ENCODE measurements at places on chromosomes 2 and 18.

DNA sequence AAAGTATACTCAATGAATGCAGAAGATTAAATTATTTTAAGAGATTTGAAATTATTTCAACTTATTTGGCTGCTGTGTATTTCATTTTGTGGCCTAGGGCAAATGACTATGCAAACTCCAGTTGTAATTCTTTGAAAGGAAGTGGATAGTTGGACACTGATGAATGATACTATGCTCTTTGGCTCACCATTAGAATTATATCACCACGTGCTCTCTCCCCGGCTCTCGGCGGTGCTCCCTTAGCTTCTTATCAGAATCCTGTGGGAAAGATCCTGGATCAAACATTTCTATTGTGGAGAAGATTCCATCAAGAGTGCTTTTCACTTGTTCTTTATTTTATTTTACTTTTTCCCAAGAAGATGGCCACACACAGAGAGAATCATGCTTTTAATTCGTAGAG is 55.2 kb downstream of the ADCYAP1 start:
- DNase-seq, result no peak

DNA sequence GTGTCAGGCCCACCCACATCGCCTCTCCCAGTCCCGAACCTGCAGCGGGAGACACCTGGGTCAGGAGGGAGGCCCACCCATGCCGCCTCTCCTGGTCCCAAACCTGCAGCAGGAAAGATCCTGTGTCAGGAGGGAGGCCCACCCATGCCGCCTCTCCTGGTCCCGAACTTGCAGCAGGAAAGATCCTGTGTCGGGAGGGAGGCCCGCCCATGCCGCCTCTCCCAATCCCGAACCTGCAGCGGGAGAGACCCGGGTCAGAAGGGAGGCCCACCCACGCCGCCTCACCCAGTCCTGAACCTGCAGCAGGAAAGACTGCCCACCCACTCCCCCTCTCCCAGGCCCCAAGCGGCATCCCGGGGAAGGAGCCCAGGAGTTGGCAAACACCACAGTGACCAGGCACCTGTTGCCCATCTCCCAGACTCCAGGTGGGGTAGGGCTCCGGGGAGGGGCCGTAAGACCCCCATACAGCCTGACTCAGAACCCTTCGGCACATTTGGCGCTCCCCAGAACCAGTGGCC is 7.8 kb downstream of the SLC66A2 start:
- no peak for DNase-seq

- DNase-seq, result no peak
Observed at GRCh38 chr2:175935289-175936181, 66.5 kb downstream of the LNPK start.

DNA sequence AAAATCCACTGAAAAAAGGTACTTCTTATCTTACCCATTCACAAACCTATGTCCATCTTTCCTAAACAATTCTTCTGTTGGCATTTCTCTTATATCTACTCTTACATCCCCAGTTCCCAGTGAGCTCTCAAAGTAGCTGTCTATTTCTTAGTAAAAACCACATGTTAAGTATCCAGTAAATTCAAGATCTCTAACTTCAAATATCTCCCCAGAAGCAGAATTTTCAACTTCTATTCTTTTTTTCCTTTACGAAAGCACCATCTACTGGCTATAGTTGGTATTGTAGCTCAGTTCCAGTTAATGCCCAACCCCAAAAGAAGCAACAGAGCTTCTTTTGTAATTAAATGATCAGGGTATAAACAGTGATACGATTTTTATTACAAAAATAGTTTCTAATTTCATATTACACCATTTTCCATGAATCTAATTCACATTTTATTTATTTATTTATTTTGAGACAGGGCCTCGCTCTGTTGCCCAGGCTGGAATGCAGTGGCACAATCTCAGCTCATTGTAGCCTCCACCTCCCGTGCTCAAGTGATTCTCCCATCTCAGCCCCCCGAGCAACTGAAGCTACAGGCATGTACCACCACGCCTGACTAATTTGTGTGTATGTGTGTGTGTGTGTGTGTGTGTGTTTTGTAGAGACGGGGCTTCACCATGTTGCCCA is 28.5 kb downstream of the HRH4 start:
- DNase-seq, result peak; percentile 67

GRCh38 chr2:97926946-97927345 is 68.8 kb downstream of the TMEM131 start:
- DNase-seq, result no peak

DNA sequence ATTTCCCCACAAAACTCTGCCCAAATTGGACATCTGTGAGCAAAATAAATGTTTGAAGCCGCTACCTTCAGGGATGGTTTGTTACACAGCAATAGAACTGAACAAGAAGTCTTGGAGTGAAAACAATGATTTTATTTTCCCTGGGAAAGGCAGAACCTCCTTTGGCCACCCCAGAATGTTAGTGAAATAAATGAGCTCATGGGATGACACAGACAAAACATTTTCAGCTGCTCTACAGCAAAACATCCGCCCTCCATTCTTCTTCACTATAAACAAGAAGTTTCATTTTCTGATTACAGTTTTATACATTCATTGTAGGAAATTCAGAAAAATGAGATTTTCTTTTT is 4.3 kb upstream of the EFHD1 start:
- no peak for DNase-seq

- no peak for DNase-seq
Observed at GRCh38 chr2:235757640-235758039, 263.8 kb downstream of the AGAP1 start.

DNA sequence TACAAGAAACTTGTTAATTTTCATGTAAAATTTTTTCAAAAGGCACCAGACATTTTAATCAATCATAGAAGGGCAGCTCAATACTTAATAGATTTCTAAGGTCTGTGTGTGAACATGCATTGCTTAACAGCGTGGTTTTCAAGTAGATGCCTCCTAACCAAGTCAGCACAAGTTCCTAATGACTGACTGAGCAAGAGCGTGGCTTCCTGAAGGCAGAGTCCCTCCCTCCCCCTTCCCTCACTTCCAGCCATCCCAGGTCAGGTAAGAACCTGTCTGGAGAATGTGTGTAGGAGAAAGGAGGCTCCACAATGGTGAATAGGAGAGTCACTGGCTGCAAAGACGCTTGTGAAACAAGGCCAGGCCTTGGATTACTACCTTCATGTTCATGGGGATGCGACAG is 33.5 kb upstream of the DAPL1 start:
- DNase-seq, result no peak

DNA sequence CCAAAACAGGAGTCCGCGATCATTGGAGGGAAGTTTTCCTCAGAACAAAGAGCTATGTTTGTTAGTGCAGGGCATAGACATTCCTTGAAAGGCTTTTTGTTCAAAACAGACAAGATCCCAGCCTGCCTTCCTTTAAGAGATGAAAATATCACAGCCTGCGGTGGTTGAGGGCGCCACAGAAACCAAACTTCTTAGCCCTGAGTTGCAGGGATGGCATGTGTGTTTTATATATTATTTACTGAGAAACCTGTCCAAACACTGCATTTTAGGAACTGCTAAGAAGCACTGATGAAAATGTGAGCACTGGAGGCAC is 57.5 kb upstream of the TMEM178A start:
- no peak for DNase-seq

DNA sequence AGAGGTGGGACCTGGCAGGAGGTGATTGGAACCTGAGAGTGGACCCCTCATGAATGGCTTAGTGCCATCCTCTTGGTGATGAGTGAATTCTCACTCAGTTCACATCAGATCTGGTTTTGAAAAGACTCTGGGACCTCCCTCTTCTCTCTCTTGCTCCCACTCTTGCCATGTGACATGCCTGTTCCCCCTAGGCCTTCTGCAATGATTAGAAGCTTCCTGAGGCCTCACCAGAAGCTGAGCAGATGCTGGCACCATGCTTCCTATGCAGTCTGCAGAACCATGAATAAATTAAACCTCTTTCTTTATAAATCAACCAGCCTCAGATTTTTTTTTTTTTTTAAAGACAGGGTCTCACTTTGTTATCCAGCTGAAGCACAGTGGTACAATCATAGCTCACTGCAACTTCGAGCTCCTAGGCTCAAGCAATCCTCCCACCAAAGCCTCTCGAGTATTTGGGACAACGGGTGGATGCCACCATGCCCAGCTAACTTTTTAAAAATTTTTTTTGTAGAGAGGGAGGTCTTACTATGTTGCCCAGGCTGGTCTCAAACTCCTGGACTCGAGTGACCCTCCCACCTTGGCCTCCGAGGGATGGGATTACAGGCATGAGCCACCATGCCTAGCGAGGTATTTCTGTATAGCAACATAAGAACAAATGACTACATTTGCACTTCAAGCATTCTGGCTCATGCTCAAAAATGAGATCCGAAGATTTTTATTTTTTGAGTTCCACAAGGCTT is 2.0 kb upstream of the ZFAND2B start:
- DNase-seq, result no peak

GRCh38 chr2:4873876-4874593 is 818.1 kb upstream of the SOX11 start:
- DNase-seq, result peak; percentile 52

- DNase-seq, result no peak
Observed at GRCh38 chr2:28387082-28387960, 5.3 kb upstream of the FOSL2 start.

DNA sequence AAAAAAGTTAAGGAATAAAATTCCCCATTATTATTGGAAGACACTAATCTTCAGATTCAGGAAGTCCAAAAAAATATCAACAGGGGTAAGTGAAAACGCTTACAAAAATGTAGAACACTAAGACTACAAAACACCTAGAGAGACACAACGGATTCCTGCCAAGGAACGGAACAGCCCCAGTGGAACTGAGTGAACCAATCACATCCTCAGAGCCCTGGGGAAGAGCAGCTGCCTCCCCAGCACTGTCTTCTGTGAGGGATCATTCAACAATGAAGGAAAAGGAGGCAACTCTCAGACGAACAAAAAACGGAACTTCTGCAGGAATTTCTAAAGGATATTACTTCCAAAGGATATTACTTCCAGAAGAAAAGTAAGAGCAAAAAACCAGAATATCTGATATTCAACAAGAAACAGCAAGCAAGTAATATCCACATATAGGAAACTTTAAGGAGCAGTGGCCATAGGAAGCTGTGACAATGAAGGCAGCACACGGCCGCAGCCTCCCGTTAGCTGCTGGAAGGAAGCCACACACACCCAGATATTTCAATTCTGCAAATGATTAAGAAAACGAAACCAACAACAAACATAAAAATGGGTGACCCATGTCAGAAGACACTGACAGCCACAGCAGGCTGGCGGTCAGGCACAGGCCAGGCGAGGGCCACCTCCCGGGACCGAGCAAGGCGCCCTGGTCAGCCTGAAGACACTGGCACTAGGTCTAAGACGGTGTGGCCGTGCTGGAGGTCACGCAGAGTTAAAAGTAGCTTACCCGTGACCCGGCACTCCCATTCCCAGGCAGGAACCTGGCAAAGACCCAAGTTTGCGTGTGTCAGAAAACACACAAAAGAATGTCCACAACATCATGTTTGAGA is 81.8 kb downstream of the HDAC4 start:
- DNase-seq, result no peak

GRCh38 chr18:37442477-37442876 is 123.1 kb downstream of the CELF4 start:
- no peak for DNase-seq
